Breast epithelium (tissue), 4 donors: ENCODE measurements at places on chromosomes 12 and 14.

GRCh38 chr12:121144416-121144914 is 11.8 kb downstream of the P2RX7 start:
- no peak for DNase-seq

DNA sequence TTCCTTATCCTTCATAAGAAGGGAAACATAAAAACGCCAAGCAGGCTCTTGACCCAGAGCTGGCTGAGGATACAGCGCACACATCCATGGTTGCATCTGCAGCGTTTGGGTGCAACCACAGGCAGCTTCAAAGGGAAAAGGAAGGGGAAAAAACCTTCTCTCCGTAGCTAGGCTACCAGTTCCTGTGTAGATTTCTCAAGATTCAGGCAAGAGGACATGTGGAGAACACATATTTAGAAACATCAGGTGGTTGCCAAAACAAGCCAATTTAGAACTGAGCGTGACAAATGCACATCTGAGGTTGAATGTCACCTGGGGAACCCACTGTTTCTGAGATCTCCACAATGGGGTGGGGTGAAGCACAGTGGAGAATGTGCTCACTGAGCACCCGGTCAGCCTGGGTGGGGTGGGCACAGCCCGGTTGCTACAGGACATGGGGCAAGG is 78.3 kb upstream of the BDKRB2 start:
- DNase-seq, result no peak

GRCh38 chr12:108117902-108118301 is 11.2 kb upstream of the WSCD2 start:
- no peak for DNase-seq

DNA sequence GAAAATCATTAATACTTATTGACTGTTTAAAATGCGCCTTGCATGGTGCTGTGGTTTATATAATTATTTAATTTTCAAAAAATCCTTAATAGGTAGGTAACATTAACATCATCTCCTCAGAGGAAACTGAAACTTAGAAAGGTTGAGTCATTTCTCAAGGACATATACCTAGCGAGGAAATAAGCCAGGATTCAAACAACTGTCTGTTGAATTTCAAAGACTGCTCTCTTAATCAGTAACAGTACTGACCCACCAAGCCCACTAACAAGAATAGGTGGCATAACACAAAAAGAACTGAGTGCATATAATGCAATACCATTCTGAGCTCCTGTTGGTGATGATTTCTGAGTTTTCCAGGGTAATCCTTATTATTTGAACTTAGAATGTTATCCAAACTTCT is 174.3 kb downstream of the SOX5 start:
- DNase-seq, result no peak

GRCh38 chr12:32089156-32089555 is 17.5 kb upstream of the BICD1 start:
- no peak for DNase-seq
